ENCODE measurements at places on chromosomes 3 and 15.

GRCh38 chr15:85550283-85550682 is 169.9 kb downstream of the AKAP13 start:
- DNase-seq, result no peak

DNA sequence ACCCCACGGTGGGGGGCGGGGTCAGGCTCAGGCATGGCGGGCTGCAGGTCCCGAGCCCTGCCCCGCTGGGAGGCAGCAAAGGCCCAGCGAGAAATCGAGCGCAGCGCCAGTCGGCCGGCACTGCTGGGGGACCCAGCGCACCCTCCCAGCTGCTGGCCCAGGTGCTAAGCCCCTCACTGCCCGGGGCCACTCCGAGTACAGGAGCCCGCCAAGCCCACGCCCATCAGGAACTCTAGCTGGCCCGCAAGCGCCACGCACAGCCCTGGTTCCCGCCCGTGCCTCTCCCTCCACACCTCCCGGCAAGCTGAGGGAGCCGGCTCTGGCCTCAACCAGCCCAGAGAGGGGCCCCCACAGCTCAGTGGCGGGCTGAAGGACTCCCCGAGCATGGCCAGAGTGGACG is 29.2 kb downstream of the SCAPER start:
- no peak for DNase-seq

DNA sequence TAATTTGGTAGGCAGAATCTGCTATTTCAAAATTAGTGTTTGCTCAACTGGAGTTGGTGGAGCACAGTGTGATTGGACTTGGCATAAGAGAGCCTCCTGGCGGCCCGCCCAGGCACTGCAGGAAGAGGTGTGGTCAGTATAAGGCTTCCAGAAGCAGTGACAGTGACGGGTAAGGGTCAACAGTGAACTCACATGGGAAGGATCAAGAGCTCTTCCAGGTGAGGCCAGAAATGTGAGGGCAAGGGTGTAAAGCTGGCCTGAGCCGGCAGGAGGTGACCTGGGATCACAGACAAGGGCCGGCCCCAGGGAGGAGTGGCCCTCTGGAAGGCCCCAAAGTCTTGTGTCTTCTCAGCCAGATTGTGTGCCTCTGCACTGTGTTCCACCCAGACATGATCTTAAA is 93.2 kb upstream of the RNF7 start:
- peak; percentile 73 for DNase-seq

DNA sequence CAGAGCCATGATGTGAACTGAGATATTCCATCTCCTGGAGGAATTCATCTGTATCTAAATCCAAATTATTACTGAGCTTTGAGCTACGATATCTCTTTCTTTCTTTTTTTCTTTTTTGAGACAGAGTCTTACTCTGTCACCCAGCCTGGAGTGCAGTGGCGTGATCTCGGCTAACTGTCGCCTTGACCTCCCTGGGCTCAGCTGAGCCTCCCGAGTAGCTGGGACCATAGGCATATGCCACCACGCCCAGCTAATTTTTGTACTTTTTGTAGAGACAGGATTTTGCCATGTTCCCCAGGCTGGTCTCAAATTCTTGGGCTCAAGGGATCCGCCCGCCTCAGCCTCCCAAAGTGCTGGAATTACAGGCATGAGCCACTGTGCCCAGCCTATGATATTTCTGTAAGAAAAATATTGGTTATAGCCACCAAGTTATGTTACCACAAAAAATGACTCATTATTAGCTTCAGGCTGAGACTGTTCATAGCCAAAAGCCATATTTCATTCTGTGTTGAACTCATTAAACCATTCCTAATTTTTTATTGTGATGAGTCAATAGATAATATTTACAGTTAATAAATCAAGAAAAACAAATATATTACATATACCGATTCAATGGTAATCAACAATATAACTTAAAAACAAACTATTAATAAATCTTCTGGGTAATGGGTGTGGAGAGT is 27.1 kb upstream of the SLC30A4 start:
- no peak for DNase-seq

GRCh38 chr3:121508389-121508788 is 37.4 kb downstream of the POLQ start:
- DNase-seq, result no peak

GRCh38 chr15:59388670-59389069 is 16.0 kb upstream of the MYO1E start:
- no peak for DNase-seq

- DNase-seq, result no peak
Measured at GRCh38 chr3:24503616-24504113, 9.0 kb upstream of the THRB start.

DNA sequence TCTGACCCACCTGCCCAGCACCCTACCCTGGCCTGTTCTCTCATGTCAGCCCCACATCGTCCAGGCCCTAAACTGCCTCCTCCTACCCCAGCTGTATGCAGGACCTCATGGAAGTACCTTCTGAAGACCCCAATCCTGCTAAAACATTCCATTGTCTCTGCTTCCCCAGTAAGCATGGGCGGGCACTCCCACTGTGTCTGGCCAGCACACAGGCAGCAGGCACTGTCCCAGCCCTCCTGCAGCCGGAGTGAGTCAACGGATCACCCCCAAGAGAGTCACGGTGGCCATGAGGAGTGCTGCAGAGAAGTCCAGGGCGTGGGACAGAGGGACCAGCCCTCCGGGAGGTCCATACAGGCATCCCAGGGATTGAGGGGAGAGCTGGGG is 36.4 kb upstream of the SLCO2A1 start:
- DNase-seq, result no peak

DNA sequence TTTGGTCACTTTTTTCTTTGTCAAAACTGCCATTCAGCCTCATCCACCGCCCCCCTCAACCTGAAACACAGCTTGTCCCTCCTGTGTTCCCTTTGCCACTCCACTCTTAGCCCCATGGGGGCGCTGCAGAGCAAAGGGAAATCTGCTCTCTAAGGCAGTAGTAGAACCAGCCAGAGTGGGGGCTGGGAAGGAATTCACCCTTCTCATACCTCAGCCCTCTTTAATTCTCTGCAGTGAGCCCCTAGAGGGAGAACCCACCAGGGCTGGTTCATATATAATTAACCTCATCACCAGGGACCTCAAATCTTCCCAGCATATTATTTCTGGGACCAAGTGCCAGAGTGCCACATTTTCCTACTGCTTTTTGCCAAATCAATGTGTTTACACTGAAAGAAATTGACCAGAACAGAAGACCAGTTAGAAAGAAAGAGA is 2.8 kb upstream of the BCL6 start:
- DNase-seq, result peak; percentile 94

DNA sequence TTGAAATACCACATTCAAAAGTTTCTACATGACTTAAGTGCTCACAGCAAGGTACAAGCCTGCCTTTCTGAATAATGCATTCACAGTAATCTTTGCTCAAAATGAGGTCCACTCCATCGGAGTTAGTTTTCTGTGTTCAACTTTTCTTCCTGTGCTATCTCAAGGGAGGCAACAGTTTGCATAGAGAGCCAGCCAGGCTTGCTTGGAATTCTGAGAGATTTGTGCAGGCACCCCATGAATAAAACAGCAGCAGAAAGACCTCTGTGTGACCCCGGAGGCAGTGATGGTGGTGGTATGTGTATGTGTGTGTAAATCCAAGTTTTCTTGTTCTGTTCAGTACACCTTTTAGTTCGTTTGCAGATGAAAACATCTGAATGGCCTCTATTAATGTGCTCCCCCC is 124.0 kb downstream of the ADAMTS9 start:
- DNase-seq, result no peak

GRCh38 chr15:35181538-35181937 is 96.4 kb upstream of the NANOGP8 start:
- DNase-seq, result no peak

GRCh38 chr3:147008458-147008857 is 397.9 kb downstream of the ZIC4 start:
- DNase-seq, result no peak

DNA sequence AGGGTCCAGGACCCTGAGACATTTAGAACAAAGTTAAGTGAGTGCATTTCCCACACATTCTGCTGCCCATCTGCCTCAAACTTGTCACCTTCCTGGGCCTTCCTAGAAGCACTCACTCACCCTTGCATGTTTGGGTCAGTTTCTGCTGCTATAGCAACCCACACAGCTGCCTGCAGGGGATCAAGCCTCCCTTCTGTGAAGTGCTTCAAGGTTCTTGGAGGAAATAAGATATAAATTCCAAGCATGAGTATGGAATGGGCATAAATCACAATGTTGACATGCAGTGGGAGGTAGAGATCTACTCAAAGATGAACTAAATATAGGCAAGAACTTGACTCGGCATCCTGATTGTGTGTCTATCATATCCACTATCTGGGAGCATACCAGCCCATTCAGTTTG is 140.4 kb downstream of the SLC9A9 start:
- DNase-seq, result no peak

- no peak for DNase-seq
Measured at GRCh38 chr3:80238606-80239005, 470.8 kb upstream of the ROBO1 start.
